ELF-1 (cell line): ENCODE measurements at places on chromosomes 13 and 19.

DNA sequence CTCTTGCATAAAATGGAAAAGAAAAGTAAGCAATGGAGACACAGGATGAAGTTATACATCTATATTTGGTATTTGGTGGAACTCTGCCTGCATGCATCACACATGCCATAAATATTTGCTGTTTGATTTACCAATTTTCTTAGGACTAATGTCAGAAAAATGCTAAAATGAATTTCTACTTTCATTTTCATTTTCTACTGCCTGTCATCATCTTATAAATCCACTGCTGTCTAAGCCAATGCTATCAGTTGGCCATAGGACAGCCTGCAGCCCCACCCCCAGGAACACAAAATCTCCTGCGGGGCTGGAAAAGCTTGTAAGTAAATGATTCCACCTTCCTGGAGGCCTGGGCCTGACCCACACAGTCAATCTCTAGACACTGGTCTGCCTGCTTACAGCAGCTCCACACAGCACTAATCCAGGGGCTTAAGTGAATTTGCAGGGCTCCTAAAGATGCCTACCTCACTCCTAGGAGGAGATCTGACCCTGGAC is 122.0 kb downstream of the ENOX1 start:
- DNase-seq, result peak; percentile 72

DNA sequence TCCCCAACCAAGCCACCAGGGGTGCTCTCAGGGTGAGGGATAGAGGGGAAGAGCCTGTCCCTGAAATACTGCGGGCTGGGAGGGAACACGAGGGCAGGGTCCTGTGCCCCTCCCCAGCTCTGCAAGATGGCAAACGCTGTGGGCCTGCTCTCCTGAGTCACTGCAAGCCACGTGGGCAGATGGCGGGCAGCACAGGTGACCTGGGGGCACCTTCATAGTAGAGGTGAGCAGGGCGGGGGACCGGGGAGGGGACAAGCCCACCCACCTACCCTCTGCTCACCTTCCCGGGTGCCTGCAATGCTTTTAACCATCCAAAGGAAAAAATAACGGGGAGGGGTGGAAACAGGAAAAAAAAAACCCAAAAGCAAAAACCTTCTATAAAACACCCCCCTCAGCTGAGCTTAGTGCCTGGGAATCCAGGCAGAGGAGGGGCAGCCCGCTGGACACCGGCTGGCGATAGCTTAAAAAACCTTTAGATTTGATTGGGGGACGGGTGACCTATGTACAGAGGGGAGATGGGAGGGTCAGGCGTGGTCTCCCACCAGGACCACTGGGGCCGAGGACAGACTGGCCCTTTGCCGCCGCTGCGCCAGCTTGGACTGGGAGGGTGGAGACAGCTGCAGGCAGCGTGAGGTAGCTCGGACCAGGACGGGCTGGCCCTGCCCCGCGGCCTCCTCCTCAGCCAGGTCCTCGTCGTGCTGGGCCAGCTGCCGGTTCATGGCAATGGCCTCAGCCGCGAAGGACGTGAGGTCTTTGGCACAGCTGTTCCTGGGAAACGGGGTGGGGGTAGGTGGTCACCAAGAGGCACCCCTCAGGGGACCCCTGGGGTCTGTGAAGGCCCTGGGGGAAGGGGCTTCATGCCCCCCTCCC is 11.7 kb downstream of the MKNK2 start:
- no peak for DNase-seq

GRCh38 chr13:89982407-89983095 is 1364.9 kb upstream of the MIR17HG start:
- no peak for DNase-seq

GRCh38 chr13:95552208-95552538 is 347 bp upstream of the CLDN10 start:
- DNase-seq, result no peak

- DNase-seq, result no peak
Observed at GRCh38 chr13:40982772-40983171, 36.3 kb downstream of the ELF1 start.

GRCh38 chr13:41708713-41709112 is 251.4 kb downstream of the RGCC start:
- DNase-seq, result no peak

DNA sequence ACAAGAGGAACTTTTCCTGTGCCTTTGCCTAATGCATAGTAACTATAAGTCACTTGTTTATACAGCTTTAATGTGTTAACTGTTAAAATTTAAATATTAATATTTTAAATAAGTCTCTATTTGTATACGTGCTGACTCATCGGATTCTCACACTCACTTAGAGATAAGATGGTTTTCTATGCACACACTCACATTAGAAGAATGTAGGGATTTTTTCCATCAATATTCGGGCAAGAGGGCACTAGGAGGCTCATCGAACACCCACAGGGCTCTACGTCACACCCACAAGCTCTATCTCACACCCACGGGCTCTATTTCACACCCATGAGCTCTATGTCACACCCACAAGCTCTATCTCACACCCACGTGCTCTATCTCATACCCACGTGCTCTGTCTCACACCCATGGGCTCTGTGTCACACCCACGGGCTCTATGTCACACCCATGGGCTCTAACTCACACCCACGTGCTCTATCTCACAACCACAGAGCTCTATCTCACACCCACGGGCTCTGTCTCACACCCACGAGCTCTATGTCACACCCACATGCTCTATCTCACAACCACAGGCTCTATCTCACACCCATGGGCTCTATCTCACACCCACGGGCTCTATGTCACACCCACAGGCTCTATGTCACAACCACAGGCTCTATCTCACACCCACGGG is 73.4 kb downstream of the COL4A2 start:
- no peak for DNase-seq

DNA sequence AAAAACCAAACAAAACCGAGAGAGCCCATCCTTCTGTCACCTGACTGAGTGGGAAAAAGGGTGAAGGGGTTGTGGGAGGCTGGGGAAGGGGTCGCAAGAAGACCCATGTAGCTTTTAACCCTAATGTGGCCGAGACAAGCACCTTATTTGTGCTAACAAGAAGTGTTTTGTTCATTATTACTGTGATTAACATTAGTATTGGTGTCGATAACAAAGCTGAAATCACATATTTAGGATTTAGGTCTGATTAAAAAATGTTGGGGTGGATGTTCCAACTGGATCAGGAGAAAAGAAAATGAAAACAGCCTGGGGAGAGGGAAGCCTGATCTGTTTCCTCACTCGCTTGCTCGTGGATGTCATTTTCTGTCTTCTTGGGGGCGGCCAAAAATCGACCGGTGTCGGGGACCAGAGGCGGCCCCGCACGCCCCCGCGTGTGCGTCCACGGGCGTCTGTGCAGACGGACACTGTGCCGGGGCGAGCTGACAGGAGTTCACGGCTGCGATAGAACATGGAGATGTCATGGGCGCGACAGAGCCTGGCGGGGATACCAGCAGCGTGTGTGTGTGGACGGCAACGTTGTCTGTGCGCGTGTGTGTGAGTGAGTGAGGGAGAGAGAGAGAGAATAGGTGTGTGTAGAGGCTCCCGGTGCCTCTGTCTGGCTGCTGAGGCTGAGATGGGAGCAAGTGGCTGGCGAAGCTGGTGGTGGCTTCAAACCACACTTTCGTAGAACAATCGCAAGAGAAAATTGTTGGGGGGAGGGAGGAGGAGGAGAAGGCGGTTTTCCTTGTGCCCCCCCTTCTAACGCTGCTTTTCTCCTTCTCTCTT is 29.1 kb downstream of the NFIX start:
- DNase-seq, result peak; percentile 30

DNA sequence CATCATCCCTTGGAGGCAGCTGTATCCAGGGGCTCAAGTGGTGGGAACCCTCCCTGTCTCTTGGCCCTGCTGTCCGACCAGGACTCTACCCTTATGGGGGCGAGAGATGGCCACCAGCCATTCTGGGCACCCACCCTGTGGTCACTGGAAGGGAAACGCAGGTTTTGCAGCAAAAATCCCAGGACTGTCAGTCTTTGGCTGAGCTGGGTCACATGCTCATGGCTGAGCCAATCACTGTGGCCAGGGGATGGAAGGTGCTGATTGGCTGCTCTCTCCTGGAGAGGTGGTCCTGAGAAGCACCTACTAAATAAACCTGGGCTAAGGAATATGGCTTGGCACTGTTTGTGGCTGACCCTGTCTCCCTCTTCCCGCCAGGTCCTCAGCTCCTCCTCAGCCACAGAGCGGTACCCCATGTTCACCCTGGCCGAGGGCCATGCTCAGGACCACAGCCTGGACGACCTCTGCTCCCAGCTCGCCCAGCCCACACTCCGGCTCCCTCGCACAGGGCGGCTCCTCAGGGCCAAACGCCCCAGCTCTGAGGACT is 8.9 kb downstream of the ATG4D start:
- peak; percentile 75 for DNase-seq

DNA sequence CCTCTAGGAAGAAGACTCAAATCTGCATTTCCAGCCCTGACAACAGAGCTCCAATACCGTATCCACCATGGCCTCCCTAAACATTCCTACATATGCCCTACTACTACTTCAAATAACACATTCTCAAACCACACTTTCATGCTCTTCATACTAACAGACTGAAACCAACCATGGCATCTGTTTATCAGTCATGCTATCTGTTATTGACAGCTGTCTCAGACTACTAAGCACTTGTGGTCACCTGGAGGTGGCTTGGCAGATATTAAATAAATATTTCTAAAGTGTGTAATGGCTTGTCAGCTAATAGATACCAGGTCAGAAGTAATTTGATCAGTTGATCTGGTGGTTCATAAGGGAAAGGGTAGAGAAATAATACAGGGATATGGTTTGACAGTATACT is 489.1 kb downstream of the DIAPH3 start:
- no peak for DNase-seq

GRCh38 chr13:90120026-90120425 is 1227.5 kb upstream of the MIR17HG start:
- no peak for DNase-seq

DNA sequence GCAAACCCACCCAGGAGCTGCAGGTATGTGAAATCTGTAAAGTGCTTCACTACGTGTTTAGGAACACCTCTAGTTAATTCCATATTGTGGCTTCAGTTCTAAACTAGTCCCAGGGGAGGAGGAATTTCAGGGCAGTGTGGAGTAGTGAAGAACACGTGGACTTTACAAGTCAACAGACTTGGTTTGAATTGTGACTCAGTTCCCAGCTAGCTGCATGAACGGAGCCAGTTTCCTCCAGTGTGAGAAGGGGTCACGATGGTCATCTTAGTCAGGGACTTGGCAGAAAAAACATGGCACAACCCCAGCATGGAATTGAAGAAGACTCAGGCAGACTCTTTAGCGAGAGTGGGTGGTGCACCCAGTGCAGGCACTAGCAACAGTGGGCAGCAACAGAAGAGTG is 175.7 kb upstream of the UBL3 start:
- no peak for DNase-seq

DNA sequence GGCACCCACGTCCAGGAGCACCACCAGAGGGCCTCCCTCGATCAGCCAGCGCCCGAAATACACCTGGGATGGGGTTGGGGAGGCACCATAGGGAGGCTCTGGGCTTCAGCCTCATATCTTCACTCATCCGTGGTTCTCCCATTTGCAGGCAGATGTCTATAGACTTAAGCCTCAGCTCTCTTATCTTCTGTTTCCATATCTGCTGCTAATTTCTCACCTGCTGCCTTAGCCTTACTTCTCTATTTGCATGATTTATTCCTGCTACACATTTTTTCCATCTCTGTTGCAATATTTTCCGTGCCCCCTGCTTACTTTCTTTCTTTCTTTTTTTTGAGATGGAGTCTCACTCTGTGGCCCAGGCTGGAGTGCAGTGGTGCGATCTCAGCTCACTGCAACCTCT is 5.8 kb downstream of the GYS1 start:
- DNase-seq, result no peak
